ENCODE measurements at places on chromosomes 1 and 21.

DNA sequence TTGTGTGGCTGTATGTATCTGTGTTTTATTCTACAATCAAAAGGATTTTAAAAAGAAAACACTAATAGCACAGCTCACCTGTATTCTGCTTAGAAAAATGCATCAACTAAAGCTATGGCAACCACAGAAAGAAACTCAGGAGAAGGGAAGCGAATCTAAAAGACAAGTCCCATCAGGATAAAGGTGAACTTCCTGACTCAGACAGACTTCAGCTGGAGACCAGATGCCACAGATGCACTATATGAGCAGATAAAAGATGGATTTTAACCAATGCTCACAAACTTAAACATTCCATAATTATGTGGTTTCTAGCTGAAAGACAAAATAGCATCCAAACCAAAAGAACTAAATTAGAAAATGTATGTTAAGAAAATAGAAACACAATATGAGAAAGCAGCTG lies 231.0 kb downstream of the RERE start:
- DNase-seq, result no peak

- DNase-seq, result no peak
Measured at GRCh38 chr1:46487818-46488218, 1.8 kb upstream of the DMBX1 start.

- no peak for DNase-seq
Measured at GRCh38 chr1:8627728-8628127, 189.7 kb downstream of the RERE start.

GRCh38 chr1:178388418-178389145 lies 108.2 kb downstream of the CLEC20A start:
- DNase-seq, result no peak

- DNase-seq, result no peak
Measured at GRCh38 chr1:226344441-226345259, 35.7 kb upstream of the LIN9 start.

- DNase-seq, result no peak
Measured at GRCh38 chr1:187665483-187665882, 836.7 kb downstream of the PLA2G4A start.

DNA sequence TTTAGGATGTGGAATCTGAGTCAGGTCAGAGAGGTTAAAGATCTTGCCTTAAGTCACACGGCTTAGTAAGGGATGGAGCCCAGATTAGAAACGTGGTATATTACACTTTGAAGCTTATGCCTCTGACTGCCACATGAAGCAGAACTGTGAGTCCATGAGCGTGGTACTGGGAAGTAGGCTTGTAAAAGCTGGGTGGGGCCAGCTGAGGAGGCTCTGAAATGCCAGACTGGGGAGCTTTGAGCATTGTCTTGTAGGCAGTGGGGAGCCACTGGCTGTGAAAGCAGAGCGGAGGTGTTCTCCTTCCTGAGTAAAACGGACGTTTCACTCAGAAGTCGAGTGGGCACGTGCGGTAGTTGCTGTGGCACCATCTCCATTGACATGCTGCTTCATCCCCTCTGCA lies 72.6 kb upstream of the USP24 start:
- no peak for DNase-seq

DNA sequence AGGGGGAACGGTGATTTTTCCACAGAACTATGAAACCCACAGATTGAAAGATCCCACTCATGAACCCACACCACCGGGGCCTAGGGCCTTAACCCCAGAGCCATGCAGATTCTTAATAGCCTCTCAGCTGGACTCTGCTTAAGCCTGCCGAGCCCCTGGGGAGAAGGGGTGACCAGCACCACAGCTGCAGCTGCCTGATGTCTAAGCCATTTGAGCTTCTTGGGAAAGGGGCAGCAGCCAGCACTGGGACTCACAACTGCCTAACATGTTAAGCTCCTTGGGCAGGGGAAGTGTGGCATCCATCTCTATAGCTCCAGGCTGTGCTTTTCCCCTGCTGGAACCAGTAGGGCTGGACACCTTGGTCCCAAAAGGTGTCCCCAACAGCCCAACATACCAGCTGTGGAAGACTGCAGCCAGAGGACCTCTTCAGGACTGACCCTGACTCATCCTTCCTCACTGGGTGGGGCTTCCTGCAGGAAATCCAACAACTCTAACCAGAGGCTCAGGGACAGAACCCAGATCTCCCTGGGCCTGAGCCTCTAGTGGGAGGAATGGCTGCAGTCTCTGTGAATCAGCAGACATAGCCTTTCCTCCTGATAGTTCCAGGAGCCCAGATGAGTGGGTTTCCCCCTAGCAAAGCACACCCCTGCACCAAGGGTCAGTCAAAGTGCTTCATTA lies 34.6 kb upstream of the FMO3 start:
- DNase-seq, result no peak

- no peak for DNase-seq
Measured at GRCh38 chr1:151540982-151541377, 871 bp downstream of the TUFT1 start.

DNA sequence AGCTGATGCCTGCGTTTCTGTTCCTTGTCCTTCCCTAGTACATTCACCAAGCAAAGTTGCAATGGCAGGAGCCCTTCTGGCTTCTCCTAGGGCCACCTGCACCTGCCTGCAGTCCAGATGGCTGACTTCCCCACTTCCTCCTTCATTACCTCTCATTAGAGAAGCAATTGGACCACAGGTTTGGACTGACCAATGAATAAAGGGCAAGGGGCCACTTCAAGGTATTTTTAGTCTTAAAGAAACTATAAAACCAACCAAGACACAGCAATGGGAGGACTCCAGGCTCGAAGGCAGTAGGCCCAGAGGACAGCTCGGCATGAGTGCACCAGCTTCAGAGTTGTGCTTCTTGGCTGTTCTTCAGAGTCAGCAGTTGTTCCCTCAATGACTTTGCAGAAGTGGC lies 60.8 kb upstream of the ROR1 start:
- DNase-seq, result no peak

DNA sequence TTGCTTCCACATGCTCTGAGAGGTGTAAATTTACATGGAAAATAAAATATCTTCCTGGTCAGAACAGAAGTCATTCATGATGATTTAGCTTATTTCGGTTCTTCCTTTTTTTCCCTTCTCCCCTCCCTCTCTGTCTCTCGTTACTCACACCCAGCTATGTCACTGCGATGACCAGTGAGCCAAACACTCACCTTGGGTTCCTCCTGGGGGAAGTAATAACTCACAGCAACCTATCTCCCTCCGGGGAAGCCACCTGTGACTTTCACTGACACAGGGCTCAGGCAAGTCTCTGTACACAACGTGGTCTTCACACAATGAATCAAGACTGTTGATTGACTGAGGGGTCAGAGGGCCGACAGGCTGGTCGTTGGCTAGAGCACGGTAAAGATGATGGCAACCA lies 135.3 kb upstream of the VANGL1 start:
- DNase-seq, result no peak
